ENCODE measurements at places on chromosomes 2 and 18. TPM values are rescaled to one million over a fixed set of nuclear protein-coding genes. Genes with fewer than 3 reads are reported as not detected.

The ATP6V1C2 gene
- total RNA-seq = not detected

The DUSP19 gene
- total RNA-seq = 3.9 TPM

GRCh38 chr2:170155022-170155722, 22.8 kb upstream of the MYO3B start:
- H3K27ac ChIP-seq = peak overlapping the region; percentile 12
- no peak for DNase-seq
- H3K4me1 ChIP-seq = peaks cover 22% of the 10 kb centered on the region

DNA sequence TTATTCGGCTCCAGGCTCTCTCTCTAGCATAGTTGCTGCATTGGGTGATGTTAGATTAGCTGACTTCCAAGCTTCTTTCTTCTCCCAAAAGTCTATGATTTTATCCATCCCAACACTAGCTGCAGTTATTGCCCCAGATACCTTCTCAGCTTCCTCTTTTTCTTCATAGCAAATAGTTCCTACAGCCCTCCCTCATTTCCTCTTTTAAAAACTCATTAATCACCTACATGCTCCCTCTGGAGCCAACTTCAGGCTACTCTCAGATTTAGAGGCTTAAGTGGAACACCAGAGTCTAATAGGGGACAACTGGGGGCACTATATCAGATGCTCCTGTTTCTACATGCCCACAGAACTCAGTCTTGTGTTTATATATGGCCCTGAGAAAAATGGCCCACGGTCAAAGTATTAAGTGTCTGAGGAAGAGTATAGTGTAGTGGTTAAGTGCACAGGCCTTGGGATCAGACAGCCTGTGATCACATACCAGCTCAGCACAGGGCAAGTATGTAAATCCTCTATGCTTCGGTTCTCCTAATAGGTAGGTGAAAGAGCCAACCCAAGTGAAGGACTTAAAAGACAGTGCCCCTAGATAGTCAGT, 241.9 kb upstream of the SLC14A2 start:
- H3K27me3 ChIP-seq = peaks cover 3% of the 10 kb centered on the region
- H3K4me1 ChIP-seq = peaks cover 9% of the 10 kb centered on the region
- H3K36me3 ChIP-seq = no peaks in the 10 kb centered on the region
- DNase-seq = no peak
- no peak overlapping the region for H3K4me3 ChIP-seq

- no peaks in the 10 kb centered on the region for H3K27me3 ChIP-seq
- H3K4me3 ChIP-seq = no peak overlapping the region
- DNase-seq = no peak
These were observed 938.1 kb upstream of the SLC39A10 start for GRCh38 chr2:194718881-194719280.

GRCh38 chr2:85266146-85267041, 61.4 kb downstream of the TGOLN2 start:
- peaks cover 57% of the 10 kb centered on the region for H3K4me1 ChIP-seq
- no peak overlapping the region for H3K4me3 ChIP-seq
- H3K27me3 ChIP-seq = no peaks in the 10 kb centered on the region

DNA sequence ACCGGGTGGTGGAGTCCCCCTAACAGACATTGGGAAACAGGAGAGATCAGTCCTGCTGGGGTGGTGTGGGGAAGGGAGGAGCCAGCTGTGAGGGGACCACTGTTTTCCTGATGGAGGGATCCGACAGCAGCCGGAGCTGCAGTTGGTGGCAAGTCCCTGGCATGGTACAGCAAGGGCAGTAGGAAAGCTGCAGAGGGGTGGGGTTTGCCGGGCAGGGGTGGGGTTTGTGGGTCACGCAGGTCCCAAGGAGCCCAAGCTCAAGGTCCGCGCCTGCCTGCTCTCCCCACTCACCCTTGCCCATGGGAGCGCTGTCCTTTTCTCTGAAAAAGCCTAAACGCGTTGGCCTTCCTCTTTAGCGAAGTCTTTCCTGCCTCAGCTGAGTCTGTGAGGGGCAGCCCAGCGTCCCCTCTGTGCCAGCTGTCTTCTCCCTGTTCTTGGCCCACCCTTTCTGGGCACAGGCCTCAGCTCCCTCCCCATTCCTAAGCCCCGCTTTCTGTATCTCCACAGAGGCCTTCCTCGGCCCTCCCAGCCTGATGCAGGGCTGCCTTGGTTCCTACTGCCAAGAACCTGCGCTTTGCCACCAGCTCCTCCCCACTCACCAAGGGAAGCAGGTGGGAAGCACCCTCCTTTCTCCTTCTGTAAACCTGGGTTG, 29.3 kb upstream of the INHBB start:
- H3K4me1 ChIP-seq = peaks cover 11% of the 10 kb centered on the region
- H3K36me3 ChIP-seq = no peaks in the 10 kb centered on the region
- no peak overlapping the region for H3K4me3 ChIP-seq
- peaks cover 27% of the 10 kb centered on the region for H3K27me3 ChIP-seq
- DNase-seq = no peak
- no peak overlapping the region for H3K27ac ChIP-seq

DNA sequence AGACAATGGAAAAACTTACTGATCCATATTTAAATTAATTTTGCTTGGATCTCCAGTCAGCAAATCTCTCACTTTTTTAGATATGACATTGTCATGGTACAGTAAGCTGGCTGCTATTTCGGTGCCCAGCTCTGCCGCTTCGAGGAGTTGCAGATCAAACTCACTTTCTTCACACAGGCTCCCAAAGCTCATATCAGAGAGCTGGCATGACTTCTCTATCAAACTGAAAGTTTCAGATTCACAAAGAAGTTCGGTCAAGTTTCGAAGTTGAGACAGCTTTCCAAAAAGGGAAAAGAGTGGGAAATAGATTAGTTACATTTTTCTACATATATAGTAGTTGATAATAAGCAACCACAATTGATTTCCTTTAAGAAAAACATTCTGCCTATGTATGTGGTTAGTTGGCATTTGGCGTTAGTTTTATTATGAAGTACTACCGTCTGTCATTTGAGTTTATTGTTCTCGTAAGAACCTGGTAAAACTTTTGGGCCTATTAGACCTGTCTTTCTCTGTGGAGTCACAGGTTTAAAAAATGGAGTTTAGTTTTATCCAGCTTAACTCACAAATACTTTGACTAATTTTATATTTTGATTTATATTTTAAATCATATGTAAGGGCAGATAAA, 118.8 kb downstream of the ABCA12 start:
- DNase-seq = no peak
- H3K36me3 ChIP-seq = no peaks in the 10 kb centered on the region
- H3K4me3 ChIP-seq = no peak overlapping the region
- H3K27me3 ChIP-seq = no peaks in the 10 kb centered on the region

GRCh38 chr2:188819011-188819410, 155.2 kb upstream of the COL3A1 start:
- H3K36me3 ChIP-seq = no peaks in the 10 kb centered on the region
- DNase-seq = no peak
- H3K4me3 ChIP-seq = no peak overlapping the region
- H3K4me1 ChIP-seq = no peaks in the 10 kb centered on the region

DNA sequence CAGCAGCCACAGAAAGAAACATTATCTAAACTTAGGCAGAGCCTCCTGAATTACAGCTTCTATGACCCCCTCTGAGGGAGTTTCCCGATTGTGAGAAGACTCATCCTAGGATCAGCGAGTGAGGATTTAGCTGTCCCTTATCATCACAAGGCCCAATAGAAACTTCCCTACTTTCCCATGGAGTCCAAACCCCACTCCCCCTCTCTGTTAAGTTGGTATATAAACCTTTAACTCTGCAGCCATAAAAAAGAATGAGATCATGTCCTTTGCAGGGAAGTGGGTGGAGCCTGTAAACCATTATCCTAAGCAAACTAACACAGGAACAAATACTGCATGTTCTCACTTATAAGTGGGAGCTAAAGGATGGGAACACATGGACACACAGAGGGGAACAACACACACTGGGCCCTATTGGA, 78.8 kb downstream of the MYL12B start:
- no peak for DNase-seq
- peaks cover 3% of the 10 kb centered on the region for H3K4me1 ChIP-seq
- no peaks in the 10 kb centered on the region for H3K27me3 ChIP-seq
- H3K4me3 ChIP-seq = no peak overlapping the region

GRCh38 chr2:234968631-234969305, 17.0 kb downstream of the SH3BP4 start:
- H3K4me3 ChIP-seq = peak overlapping the region; percentile 63
- no peak for DNase-seq
- peaks cover 82% of the 10 kb centered on the region for H3K4me1 ChIP-seq
- H3K27me3 ChIP-seq = no peaks in the 10 kb centered on the region
- H3K27ac ChIP-seq = peak overlapping the region; percentile 70

Data from osteocyte (in vitro differentiated cells).